ENCODE measurements at places on chromosomes 2 and 18.

GRCh38 chr18:42264497-42264896 is 309.5 kb downstream of the PIK3C3 start:
- DNase-seq: no peak

- no peak for DNase-seq
Observed at GRCh38 chr2:105116348-105116747, 78.5 kb downstream of the MRPS9 start.

DNA sequence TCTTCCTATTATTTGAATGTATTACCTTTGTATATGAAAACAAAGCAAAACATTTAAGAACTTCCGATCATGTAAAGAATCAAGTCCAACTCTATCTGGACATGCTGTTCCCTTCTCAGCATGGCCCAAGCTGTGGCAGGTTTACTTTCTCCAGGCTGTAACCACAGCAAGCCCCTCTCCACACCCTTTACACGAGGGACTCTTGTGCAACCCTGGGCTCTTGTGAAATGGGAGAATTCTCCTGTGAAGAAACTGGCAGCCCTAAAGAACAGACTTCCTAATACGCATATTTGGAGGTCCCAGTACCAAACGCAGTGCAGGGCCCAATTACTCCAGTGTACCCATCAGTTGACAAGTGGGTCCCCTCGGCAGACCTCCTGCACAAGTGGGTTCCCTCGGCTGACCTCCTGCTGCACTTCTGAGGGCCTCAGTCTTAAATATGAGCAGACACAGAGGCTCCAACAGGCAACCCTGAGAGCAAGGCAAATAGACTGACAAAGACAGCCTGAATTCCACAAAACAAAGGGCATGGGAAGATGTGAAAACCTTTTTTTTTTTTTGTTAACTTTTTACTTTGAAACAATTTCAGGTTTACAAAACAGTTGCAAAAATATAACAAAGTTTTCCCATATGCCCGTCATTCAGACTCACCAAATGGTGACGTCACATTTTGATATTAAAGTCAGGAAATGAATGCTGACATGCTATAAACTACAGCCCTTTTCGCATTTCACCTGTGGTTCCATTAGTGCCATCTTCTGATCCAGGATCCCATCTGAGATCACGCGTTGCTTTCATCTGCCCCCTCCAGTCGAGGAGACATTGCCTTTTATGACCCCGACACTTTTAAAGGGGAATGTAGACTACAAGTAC is 78.2 kb downstream of the FBXO15 start:
- no peak for DNase-seq

DNA sequence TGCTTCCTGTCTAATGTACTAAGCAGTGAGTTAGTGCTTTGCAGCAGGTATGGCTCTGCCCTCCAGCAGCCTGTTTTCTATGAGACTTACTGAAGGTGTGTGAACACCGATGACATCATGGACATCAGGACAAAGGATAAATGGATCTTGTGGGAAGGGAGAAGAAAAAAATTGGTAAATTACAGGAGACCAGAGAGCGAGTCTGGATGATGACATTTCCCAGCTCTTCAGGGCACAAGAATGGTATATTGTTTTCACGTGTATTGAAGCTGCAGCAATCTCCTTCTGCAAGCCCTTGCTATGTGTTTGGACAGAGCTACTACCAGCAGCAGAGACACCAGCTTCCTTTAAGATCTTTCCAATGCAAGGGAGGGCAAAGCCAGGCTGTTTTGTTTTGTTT is 47.2 kb downstream of the DCC start:
- no peak for DNase-seq

DNA sequence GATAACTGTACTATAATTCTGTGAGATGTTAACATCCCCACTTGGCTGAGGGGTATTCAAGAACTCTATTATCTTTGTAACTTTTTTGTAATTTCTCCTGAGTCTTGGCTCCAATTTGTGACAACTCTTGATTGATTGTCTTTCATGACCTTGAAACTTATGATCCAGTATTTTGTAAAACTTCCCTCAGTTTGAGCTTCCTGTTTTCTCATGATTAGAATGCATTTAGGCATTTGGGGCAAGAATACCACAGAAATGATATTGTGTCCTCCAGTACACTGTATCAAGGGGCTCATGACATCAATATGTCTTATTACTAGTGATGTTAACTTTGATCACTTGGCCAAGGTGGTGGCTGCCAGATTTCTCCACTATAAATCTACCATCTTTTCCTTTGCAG is 37.4 kb downstream of the PNO1 start:
- DNase-seq: no peak
